ENCODE measurements at places on chromosomes 7 and 10.

DNA sequence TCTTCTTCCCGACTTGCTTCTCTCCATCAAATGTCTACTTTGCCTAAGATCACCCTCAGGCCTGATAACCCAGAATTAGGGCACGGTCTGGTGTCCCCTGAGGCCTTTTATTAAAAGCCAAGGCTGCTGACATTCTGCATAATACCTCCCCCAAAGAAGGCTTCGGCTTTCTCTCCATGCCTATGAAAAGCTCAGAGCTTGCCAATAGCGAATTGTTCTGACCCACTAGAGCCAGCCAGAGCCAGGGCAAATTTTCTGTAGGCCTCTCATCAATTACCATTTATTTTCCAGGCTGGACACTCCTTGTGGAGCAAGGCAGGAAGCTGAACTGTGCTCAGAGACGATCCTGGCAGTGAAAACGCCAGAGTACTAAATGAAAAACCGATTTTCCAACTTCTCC lies 64.3 kb upstream of the ADRB1 start:
- ATAC-seq = no peak

- ATAC-seq = no peak
These were observed 38.1 kb upstream of the PIK3AP1 start for GRCh38 chr10:96758423-96758822.

GRCh38 chr7:30180718-30181117 lies 45.9 kb downstream of the MTURN start:
- no peak for ATAC-seq

GRCh38 chr7:157565201-157565626 lies 228.4 kb downstream of the DNAJB6 start:
- no peak for ATAC-seq

- no peak for ATAC-seq
These were observed 849.8 kb upstream of the SORCS1 start for GRCh38 chr10:108014145-108014901.

GRCh38 chr10:6713716-6714115 lies 133.6 kb upstream of the PRKCQ start:
- no peak for ATAC-seq

- ATAC-seq = no peak
These were observed 232.8 kb downstream of the KCNMA1 start for GRCh38 chr10:77404810-77405209.

Data from SK-N-SH treated with all-trans-retinoic acid at 6 μM for 48 hours (cell line).